ENCODE measurements at places on chromosomes 1 and 21.

DNA sequence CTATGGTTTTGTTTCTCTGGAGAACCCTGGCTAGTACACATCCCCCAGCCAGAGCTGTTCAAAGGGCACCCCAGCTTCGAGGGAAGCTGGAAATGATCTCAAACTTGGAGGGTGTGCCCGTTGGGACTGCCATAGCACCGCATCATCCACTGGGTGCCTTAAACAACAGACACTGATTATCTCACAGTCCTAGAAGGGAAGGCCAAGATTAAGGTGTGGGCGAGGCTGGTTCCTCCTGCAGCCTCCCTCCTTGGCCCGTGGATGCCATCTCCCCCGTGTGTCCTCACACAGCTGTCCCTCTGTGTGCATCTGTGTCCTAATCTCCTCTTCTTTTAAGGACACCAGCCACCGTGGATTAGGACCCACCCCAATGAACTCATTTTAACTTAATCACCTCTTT is 4.2 kb upstream of the IBA57 start:
- DNase-seq: no peak

GRCh38 chr1:114091711-114092110 is 62.0 kb downstream of the SYT6 start:
- no peak for DNase-seq

- no peak for DNase-seq
These were observed 194.8 kb upstream of the C8B start for GRCh38 chr1:57160594-57160993.

GRCh38 chr1:187096689-187097088 is 267.9 kb downstream of the PLA2G4A start:
- no peak for DNase-seq

DNA sequence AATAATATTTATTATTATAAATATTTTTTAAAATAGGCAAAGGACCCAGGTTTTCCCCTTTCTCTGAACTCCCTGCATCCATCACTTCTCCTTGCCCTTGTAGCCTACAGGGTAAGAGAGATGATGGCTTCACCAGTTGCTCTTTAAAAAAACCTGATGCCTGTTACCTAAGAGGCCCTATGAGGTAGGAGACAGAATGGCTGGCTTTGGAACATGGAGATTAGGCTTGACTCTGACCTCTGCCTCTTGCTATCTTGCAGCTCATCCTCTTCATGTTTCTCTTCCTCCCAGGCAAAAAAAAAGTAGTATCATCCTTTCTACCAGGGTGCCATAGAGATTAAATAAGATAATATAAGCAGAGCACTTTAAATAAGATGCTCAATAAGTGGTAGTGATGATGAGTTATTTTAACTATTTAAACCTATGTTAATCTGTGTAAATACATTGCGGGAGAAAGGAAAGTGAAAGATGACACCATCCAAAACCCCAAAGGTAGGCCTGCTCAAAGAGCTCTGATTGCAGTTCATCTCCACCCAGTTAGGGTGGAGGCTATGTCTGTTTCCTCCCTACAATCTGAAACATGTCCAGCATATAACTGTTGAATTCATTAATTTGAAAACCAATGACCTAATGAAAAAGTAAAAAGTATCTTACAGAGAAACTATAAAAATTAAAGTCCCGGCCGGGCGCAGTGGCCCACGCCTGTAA is 51.8 kb downstream of the RGS2 start:
- DNase-seq: no peak

GRCh38 chr1:111988743-111989453 is 570 bp downstream of the KCND3 start:
- DNase-seq: no peak

DNA sequence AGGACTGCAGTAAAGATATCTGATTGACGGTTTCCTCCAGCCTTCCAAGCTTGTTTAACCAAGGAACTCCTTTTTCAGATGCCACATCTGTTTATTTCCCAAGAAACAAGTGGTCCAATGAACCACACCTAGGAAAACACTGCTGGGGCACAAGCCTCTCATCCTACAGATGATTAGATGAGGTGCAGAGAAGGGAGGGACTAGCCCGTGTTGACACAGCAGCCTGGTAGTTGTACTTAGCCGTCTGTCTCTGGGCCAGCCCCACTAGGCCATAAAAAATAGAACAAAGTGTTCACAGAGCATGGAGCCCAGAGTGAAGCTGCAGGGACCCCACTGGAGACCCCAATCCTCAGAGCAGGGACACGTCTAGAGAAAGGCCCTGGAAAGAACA is 32.1 kb downstream of the LRP8 start:
- no peak for DNase-seq

DNA sequence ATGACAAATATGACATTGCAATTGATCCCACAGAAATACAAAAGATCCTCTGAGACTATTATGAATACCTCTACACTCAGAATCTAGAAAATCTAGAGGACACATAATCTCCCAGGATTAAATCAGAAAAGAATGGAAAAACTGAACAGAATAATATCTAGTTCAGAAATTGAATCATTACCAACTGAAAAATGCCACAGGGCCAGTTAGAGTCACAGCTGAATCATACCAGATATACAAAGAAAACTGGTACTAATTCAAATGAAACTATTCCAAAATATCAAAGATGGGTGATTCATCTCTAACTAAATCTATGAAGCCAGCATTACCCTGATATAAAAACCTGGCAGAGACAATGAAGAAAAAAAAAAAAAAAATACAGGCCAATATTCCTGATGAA is 149.3 kb downstream of the BRINP3 start:
- no peak for DNase-seq

DNA sequence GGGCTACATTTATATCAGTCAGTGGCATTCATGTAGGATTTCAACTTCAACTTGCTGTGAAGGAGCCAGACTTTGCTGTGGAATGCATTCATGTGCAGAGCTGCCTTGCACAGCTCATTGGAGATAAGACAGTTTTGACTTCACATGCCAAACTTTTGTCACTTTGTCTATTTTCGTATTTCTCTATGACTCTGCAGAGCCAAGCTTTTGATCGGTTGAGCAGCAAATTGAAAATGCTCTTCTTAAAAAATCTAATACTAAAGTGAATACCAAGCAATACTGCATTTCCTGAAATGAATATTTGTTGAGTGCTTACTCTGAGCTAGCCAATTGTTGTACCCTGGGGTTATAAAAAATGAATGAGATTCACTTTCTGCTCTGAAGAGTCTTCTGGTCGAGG is 388.7 kb downstream of the ST6GALNAC3 start:
- no peak for DNase-seq

GRCh38 chr1:110309767-110310166 is 29.4 kb upstream of the RBM15 start:
- DNase-seq: no peak

DNA sequence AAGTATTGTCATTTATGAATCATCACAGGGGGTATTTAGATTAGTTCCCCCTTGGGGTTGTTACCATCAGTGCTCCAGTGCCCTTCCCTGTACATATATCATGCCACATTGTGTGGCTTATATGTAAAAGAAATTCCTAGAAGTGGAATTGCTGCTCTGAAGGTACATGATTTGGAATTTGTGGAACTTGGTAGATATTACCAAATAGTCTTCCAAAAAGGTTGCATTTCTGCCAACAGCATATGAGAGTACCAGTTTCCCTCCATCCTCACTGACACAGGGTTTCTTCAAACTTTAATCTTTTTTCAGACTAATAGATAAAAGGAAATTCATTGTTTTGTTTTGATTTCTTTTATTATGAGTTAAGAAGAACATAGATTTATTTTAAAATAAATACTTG is 41.3 kb downstream of the AKNAD1 start:
- DNase-seq: no peak

GRCh38 chr1:115982400-115982799 is 6.1 kb downstream of the SLC22A15 start:
- DNase-seq: no peak

DNA sequence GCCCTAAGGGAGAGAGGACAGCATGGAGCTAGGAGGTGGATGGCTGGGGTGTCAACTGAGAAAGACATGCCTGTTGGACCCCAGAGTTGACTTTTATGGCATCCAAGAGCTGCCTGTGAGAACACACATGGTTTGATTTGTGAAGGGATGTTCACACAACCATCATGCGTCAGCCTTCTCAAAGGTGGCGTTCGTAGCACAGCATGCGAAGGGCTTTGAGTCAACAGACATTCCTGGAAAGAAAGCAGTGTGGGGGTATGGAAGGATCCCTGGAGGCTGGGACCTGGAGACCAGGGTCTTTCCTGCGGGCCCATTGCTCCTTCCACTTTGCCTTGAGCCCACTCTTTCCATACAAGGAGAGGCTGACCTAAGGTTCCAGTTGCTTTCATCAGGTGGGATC is 6.4 kb upstream of the WNT3A start:
- DNase-seq: no peak

GRCh38 chr1:86822459-86822858 is 91.5 kb downstream of the SELENOF start:
- DNase-seq: no peak

GRCh38 chr1:163866564-163866963 is 544.8 kb downstream of the NUF2 start:
- no peak for DNase-seq

DNA sequence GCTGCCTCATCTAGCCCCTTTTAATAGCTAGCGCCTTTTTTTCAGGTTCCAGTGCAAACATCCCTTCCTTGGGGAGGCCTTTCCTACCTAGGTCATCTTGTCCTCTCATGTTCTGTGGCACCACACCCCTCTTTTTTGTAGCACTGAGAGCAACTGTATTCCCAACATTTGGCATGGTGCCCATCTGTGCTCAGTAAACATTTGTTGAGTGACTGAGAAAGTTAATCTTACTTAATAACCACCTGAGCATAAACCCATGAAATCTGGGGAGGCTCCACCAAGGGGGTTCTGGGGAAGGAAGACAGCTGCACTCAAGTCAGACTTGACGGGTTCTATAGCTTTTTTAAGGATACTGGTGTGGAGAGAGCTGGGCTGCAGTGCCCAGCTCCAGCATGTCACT is 90.0 kb downstream of the NOS1AP start:
- no peak for DNase-seq

GRCh38 chr1:8571200-8571984 is 246.0 kb downstream of the RERE start:
- DNase-seq: no peak

DNA sequence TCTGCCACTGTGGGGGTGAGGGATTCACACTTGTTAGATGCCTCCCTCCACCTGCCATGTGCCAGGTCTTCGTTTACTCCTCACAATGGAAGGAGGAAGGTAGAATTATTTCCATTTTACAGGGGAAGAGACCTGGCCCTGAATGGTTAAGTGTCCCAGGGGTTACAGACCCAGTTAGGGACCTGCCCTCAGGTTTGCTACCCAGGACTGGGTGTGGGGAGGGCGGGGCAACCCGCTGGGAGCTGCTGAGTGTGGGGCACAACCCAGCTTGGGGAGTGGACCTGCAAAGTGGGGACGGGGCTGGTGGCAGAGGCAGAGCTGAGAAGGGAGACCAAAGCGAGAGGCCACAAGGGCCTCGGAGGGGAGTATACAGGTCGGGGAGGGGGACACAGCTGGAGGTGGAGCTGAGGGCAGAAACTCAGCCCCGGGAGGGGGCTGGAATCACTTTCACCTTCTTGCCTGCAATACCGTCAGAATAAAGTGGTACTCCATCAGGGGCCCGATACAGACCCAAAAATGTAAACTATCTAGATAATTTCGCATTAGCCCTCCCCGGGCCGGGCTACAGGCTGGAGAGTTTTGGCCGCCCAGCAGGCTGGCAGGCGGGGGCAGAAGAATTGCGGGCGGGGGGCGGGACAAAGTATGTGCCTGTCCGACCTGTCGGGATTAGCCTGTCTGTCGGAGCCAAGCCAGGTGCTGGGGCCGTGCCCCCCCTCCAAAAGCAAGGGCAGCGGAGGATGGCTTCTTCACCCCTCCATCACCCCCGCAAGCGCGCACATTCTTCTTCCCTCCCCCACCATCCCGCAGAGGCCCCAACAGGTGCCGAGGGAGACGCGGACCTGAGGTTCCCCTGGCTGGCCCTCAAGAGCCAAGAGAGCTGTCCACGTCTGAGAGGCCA is 1.4 kb downstream of the RSPO1 start:
- no peak for DNase-seq

DNA sequence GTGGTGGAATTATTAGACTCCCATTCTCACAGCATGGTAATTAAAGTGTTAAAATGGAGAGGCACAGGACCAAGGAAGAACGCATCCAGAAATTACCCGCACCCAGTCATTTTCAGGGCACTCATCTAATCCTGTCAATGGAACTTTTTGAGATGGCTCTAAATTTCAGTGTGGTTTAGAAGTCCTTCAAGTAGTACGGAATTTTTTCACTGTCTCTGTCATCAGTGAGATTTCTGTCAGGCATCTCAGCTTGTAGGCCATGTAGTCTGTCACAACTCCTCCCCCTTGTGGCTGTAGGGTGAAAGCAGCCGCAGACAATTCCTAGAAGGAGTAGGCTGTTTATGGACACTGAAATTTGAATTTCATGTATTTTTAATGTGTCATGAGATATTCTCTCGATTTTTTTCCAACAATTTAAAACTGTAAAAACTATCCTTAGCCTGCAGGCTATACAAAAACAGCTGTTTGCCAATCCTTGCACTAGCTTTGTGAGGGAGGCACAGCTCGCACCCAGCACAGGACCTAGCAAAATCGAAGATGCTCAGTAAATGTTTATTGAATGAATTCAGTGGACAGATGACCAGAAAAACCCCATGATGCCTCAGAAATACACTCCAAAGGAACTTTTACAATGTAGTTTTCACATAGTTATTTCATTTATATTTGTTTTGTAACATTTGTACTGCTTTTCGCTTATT is 6.6 kb upstream of the NUP133 start:
- DNase-seq: no peak

DNA sequence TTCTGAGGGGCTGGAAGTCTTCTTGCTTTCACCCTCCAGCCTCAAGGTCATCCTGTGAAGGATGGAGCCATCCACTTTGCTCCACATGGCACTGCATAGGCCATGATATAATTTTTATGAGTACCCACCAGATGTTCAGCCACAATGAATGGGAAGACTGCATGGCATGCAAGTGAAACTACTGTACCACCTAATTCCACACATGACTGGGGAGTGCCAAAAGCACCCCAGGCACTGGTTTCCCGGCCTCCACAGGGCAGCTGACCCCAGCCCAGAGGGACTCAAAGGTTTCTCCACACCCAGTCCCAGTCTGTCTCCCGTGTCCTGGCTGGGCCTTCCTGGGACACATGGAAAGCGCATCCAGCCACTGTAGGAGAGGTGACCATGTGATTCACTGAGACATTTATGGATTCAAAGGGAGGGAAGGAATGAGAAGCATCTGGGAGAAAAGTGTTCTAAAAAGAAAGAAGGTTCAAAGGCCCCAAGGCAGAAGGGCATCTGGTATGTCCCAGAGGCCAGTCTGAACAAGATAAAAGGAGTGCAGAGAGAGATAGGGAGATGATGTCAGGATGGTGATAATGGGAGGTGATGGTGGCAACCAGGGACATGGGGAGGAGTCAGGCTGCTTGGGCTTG is 12.1 kb downstream of the RHOU start:
- no peak for DNase-seq

- DNase-seq: no peak
These were observed 90.4 kb downstream of the KCNN3 start for GRCh38 chr1:154779551-154780189.

All from activated gamma-delta T cell (primary cell).